OCI-M1 (cell line): ENCODE measurements at places on chromosomes 11 and 22.

DNA sequence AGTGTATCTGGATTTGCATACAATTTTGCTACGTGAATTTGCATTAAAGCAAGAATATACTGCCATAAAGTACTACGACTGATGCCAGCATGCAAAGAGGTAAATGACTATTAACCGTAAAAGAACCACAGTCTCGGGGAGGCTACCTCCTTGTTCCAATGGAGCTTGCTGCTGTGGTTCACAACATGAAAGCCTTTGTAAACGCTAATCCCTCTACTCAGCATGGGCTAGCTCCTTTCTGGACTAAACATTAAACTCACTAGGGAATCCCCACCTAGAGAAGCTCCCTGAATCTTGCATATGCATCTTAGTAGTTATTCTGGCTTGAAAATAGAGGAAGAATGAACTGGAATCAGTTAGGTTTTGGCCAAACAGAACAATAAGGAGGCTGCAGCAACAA, 60.5 kb upstream of the ARHGAP32 start:
- no peak for DNase-seq

DNA sequence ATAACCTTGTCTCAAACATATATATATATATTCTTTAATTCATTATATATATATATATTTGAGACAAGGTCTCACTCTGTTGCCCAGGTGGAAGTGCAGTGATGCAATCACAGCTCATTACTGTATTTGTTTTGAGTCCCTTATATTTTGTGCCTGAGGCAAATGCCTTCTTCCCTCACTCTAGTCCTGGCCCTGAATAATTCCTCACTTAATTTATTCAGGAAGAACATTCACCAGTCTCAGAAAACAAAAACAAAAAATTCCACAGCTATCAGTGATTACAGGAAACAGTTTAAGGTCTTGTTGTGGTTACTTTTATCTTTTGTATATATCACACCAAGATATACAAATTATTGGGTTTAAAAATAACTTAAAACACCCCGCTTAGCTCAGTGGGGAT, 155.7 kb downstream of the CWF19L2 start:
- DNase-seq: no peak

- no peak for DNase-seq
Measured at GRCh38 chr11:2572491-2573239, 127.1 kb downstream of the KCNQ1OT1 start.

DNA sequence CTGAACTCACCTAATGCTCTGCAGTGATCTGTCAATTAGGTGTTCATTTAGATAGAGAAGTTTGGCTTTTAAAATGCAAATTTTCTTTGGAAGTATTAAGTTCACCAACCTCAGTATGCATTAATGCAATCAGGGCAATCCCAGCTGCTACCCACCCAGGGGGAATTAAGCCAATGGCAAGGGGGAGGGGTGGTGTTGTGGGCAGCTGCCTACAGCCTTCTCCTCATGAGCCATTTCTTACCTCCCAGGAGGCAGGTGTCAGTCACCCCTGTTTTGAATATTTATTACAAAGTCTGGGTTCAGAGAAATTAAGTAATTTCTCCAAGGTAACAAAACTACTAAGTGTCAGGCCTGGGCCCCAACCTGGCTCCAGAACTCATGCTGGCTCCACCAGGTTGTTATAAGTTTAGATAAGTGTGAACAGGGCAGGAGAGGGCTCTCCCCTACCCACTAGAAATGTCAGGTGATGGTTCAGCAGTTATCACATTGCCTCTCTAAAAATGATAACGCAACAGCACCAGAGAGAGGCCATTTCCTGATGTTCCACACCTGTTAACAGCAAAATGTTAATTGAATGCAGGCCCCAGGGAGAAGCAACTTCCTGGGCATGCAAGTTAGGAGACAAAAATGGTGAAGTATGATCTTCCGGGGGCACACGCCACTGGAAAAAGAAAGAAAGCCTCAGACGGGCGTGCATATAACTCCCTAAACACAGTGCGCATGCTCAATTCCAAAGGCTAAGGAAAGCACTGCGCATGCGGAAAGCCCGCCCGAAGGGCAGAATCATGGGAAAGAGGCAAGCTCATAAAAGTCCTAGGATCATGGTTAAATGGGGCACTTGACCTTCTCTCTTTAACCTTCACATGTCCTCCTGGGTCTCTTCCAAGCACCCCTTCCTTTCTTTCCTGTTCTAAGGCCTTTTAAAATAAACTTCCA, 35.4 kb upstream of the GNAZ start:
- DNase-seq: no peak

DNA sequence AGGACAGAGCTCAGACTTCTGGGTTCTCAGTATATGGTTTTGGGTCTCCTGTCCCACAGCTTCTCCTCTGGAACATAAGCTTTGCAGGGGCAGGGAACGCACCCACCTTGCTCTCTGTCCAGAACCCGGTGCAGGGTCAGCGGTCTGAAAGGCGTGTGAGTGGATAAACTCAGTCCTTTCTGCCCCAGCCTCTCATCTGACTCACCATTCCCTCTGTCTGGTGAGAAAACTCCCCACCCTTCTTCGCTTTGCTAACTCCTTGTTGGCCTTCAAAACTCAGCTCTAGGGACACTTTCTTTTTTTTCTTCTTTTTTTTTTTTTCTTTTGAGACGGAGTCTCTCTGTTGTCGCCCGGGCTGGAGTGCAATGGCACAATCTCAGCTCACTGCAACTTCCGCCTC, 68.9 kb upstream of the NUP50 start:
- DNase-seq: no peak

GRCh38 chr11:64868904-64869570, 9.4 kb downstream of the EHD1 start:
- DNase-seq: no peak

DNA sequence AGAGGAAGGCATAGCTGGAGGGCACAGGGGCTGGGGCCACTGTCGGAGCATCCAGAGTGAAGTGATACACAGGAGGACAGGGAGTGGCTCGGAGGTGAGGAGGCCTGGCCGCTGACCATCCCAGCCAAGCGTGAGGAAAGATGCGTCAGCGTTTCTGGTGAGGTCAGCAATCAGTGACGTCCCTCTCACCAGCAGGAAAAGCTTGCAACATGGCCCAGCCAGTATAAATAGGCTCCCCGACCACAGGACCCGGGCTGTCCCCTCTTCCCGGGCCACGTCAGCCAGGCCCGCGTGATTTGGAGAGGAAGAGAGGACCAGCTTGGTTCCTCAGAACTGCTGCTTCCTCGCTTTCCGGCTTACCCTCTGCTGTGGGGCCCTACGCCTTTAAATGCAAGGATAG, 4.2 kb upstream of the OSM start:
- no peak for DNase-seq

DNA sequence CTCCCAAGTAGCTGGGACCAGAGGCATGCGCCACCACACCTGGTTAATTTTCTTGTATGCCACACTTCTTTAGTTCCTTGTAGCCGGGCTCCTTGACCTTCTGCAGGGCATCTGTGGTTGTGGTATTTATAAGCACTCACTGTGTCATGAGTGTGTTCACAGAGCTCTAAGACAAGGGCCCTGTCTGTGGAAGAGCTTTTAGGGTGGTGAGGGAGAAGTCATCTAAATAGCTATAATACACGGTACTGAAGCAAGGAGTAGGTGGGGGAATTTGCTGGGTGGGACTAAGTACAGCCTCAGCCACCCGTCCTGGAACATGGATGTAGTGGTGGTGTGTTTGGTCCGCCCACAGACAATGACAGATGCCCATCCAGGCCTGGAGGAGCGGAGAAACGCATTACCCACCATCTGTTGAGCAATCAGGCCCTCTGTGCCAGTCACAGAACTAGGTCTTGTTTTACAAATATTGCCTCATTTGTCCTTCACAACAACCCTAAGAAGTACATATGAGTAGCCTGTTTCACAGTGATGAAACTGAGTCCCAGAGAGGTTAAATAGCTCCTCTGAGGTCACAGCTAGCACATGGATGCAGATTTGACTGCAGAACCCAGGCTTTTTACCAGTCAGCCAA, 10.1 kb downstream of the ACO2 start:
- DNase-seq: no peak

- no peak for DNase-seq
Measured at GRCh38 chr11:38718049-38718448, 2120.0 kb upstream of the RAG2 start.

DNA sequence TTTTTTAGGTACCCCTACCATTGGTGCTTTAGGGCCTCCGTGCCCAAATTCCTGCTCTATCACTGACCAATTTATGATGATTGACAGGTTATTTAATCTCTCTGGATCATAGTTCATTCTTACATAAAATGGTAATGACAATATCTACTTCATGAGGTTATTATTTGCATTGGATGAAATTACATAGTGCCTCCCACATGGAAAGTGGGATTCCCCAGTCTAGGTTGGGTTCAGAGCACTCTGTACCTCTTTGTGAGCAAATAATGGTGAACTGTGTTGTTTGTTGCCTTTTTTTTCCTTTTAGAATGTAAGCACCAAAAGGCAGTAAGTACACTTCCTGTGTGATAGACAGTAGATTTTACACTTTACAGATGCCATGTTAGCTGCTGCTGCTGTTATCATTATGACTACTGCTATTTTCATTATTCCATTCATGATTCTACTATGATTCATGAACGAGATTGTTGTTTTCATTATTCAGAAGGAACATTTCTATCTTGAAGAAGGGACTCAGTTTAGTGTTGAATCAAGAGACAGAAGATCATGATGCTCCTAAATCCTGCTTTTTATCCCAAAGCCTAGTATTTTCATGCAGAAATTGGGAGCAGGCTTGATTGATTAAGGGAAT, 100.8 kb downstream of the ALX4 start:
- DNase-seq: no peak

DNA sequence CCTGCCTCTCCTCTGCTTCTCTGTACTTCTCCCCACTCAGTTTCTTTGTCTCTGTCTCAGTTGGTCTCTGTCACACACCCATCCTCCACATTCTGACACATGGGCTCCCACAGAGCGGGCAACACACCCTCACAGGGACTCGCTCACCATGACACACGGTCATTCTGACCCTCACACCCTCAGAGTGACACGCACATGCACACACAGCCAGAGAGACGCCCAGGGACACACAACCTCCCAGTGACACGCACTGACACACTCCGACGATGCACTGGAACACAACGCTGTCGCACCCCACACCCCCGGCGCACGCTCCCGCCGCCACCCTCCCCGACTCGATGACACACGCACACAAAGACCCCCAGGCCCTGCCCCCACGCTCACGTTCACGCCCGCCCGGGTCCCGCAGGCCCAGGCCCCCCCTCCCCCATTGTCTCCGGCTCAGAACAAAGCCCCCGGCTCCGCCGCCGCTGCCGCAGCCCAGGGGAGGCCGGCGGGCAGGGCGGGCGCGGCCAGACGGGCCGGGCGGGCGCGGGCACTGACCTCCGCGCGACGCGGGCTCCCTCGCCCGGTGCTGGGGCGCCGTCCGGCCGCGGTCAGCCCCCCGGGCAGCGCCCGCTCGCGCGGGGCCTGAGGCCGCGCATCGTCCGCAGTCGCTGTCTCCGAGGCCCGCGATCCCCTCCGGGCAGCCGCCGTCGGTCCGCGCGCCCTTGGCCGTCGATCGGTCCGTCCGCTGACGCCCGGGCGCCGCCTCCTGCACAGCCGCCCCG, 404 bp downstream of the DCHS1 start:
- DNase-seq: no peak

DNA sequence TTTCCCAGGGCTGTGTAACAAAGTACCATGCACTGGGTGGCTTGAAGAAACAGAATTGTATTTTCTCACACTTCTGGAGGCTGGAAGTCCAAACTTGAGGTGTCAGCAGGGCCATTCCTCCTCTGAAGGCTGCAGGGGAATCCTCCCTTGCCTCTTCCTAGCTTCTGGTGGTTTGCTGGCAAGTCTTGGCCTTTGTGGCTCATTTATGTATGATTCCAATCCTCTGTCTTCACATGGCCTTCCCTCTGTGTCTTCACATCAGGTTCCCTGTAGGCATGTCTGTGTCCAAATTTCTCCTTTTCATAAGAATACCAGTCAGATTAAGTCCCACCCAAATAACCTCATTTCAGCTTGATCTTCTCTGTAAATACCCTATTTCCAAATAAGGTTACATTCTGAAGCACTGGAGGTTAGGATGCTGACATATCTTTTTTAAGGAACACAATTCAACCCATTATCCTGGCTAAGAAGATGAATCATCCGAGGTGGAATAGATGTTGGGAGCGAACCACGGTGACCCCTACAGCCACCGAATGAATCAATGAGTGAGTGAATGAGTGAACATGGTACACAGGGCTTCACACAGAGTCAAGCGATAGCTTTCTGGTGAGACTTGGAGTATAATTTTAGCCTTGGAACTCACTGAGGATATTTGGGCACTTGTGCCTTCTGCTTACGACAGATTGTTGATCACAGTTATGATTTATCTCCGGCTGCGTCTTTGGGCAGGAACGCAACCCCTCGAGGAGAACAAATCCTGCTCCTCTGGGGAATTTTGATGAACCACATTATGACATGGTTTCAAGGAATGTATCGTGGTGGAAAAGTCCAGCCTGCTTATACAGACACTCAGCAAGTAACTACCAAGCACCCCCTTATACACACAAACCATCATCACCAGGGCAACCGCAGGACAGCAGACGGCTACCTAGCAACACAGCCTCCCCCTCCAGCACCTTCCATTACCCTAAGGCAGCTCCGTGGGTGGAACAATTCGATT, 34.3 kb upstream of the MICAL2 start:
- no peak for DNase-seq

DNA sequence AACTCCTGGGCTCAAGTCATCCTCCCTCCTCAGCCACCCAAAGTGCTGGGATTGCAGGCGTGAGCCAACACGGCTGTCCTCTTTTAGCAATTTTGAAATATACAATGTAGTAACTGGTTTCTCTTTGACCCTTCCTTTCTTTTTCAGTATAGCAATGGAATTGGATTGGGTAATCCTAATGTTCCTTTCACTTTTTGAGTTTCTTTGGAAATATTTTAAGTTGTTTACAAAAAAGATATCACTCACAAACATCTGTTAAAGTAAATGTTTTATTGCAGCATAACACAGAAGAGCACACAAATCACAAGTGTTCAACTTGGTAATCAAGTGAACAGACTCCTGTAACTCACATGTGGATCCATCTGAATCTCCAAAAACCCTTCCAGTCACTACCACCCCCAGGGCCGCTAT, 44.6 kb upstream of the EP300 start:
- DNase-seq: no peak

DNA sequence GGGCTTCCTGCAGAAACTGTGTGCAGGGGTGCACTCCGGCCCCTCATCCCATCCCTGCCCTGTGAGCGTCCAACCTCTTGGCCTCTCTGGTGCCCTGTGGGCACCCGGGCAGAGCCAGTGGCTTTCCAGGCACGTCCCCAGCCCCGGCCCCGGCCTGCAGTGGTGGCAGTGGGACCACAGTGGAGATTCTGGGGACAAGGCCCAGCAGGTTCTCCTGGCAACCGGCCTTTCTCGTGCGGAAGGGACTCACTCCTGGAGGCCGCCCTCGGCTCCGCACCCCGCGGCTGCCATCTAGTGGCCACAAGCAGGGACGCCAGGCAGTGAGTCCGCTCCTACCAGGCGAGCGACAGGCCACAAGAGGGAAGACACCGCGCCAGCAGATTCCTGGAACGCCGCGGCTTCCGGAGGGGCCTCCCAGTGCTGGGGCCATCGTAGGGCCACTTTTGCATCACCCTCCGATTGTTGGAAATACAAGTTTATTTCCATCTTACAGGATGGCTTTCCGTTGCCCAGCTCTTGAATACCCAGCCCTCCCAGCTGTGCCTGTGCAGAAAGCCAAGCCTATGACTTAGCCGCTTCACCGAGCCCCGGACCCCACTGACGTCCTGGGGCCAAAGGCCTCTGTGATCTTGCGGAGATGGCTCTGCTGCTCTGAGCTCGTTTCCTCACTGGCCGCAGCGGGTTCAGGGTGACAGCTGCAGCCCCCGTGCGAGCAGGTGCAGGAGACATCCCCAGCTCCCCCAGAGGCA, 357.3 kb downstream of the CTTN start:
- DNase-seq: peak; percentile 94

- no peak for DNase-seq
Measured at GRCh38 chr11:10857459-10857708, 469 bp downstream of the ZBED5 start.
